Activated CD8-positive, alpha-beta memory T cell treated with anti-CD3 and anti-CD28 coated beads for 24 hours (primary cell): ENCODE measurements at places on chromosomes 11 and 22.

DNA sequence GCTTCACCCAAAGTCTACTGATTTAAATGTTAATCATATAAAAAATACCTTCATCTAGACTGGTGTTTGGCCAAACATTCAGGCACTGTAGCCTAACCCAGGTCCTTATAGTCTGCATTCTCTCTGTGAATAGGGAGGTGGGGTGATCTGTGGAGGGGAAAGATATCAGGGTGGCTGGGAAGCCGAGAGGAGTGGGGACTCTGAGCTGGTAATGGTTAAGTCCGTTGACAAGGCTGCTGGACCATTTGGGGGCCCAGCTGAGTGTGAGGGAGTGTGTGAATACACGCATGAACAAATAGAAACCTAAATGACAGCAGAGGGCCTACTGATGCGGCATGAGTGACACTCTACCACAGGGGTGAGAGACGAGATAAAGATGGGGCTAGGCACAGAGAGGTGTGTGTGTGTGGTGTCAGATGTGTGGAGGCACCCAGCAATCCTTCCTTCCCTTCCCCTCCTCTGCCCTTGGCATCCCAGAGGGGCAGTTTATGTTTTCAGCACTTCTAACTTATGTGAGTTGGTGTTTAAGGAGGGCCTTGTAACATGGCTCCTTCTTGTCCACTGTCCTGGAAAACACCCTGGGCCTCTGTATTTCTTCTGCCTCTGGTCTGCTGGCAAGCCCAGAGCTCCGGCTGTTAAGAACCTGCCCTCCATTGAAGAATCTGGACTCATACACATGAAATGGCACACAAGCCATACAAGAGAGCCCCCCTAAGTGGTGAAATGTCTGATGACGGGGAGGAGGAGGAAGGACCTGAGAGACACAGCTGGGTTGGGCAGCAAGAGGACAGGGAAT is 249.1 kb upstream of the TBCEL start:
- no peak for DNase-seq

DNA sequence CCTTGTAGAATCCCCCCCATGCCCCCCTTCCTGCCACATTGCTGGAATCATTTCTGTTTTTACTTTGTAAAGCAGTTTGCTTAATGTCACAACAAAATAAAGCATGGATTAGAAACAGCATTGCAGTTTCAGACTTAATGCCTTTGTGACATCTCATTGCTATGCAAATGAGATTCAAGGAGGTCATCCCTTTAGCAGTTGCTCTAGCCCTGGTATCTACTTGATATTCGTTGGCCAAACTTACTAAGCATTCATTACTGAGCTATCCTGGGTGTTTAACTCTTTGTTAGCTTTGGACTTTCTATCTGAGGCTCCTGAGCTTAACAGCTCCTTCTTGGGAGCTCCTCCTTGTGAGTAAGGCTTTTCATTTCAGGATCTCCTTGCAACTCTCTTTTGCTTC is 16.3 kb downstream of the FAT3 start:
- no peak for DNase-seq

- no peak for DNase-seq
Observed at GRCh38 chr11:112025707-112026106, 499 bp downstream of the DLAT start.

GRCh38 chr22:37742376-37743171 is 45.7 kb downstream of the TRIOBP start:
- no peak for DNase-seq

- DNase-seq = peak; percentile 89
Observed at GRCh38 chr11:118338637-118339061, 3.9 kb downstream of the CD3D start.

DNA sequence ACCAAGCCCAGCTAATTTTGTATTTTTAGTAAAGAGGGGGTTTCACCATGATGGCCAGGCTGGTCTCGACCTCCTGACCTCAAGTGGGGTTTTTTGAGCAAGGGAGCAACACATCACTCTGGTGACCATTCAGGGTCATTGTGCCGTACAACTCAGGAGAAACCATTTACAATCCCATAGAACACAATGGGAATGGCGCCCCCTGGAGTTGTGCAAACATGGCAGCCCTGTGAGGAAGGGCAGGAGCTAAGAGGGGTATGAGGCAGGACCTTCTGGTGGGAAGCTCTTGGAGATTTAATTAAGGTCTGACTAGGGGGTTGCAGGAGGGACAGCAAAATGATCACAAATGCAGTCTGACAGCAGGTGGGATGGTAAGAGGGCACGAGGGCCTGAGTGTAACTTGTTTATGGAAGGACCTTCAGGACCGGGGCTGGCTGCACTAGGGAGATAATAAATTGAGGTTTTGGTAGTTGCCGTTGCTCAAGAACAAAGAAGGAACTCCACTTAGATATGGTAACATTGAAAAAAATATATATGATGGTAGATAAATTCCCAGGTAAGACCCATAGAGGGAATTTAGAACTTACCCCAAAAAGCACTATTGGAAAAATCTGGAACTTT is 9.1 kb upstream of the CSF2RB start:
- no peak for DNase-seq

- DNase-seq = peak; percentile 72
Observed at GRCh38 chr11:6926208-6927029, at the start of gene ZNF215. Gene ZNF215 (plus strand): TSS chr11:6926426. CDS start chr11:6932273, 5,847 bp downstream.

GRCh38 chr22:37007651-37008050 is 11.6 kb downstream of the TST start:
- DNase-seq = no peak

- DNase-seq = no peak
Observed at GRCh38 chr11:119371778-119372182, 9.7 kb downstream of the USP2 start.

GRCh38 chr22:46107089-46107664 is 43.1 kb upstream of the PPARA start:
- DNase-seq = no peak

DNA sequence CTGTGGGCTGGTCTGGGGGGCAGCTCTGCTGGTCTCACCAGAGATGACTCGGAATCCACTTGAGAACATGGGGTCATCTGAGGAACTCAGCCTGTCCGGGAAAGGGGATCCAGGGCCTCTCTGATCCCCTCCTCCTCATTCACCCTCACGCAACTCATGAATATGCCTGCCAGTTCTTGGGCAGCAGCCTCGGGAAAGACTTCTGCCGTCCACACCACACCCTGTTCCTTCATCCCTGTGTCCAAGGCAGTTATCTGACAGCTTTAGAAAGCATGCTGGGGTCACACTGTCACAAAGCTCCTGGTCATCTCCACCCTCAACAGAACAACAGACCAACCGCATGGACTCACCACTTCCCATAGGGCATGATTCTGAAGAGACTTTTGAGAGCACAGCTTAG is 88.3 kb downstream of the AMOTL1 start:
- no peak for DNase-seq

DNA sequence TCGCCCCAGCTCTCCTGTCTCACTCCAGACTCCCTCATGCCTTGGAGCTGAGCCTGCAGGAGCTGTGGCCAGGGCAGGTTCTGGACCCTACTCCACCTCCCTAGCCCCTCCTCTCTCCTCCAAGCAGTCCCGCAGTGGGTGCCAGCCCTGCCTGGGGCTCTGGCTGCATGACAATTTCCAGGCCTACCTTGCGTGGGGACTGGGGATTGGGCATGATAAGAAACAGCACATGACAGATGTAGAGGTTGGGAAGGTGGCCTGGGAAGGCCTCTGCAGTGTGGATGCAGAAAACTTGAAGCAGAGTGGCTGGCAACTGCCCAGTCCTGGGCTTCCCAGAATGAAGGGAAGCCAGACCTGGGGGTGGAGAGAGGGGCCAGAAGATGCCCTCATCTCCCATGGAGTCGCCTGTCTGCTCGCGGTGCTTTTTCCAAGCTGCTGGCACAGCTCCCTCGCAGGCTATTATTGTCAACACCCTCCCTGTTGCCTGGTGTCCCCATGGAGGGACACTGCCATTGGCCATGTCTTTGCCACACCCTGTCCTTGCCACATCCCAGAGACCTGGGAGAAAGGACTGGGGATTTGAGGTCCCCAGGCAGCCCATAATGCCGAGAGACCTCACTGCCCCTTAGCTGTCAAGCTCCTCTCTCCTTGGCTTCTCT is 48.9 kb upstream of the CDON start:
- no peak for DNase-seq

DNA sequence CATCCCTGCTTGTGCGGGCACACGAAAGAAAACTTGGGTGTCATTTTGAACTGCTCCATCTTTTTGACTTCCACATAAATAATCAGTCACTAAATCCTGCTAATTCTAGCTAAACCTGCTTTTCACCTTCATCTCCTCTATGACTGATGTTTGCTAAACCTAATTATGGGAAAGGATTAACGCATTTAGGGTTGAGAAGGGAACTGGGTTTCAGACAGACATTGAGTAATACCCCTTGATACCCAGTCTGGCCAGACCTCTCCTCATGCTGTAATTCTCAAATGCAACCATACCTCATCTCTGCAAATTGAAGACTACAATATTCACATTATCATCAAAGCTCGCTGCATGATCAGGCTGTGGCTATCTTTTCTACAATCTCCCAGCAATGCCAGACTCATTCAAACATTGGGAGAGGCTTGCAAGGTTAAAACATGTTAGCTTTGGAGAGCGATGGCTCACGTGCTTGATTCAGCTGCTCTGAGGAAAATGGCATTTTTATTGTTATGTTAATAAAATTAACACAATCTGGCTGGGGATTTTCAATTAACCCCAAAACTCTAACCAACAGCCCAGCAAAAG is 2.4 kb downstream of the HPS4 start:
- no peak for DNase-seq

DNA sequence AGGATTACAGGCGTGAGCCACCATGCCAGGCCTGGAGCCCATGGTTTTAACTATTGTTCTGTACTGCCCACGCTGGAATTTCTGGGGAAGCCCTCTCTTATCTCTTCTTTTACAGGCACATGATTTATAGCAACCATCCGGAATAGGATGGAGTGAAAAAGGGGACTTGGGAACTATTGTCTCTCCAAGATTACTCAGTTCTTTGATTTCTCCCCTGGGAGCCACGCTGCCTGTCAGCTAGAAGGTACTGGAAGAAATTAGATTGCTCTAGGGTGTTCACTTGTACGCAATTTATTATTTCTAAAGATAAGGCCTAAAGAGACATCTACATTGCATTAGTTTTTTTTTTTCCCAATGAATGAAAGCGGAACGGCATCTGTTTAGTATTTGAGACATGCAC is 65.6 kb upstream of the PTPRJ start:
- no peak for DNase-seq

GRCh38 chr11:112518371-112518770 is 257.7 kb upstream of the PLET1 start:
- no peak for DNase-seq

DNA sequence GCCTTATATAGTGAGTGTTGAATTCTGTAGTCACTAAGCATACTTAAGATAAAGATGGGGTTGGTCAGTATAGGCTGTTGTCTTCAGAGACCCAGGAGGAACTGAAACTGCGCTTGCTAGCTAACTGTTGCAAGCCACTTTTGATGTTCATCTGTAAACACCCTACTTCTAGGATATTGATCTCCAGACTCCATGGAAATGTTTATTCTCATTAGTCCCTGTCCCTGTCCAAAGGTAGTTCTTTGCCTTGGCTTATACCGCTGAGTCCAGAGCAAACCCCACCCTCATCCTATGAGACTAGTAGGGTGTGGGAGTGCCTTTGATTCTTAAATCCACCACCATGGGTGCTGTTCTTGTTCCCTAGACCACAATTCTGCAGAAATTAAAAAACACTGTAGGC is 36.4 kb downstream of the DEPDC5 start:
- DNase-seq = no peak

GRCh38 chr11:33889296-33889695 is 2.6 kb downstream of the LMO2 start:
- DNase-seq = no peak

GRCh38 chr11:113472471-113472870 is 2.7 kb downstream of the DRD2 start:
- no peak for DNase-seq

GRCh38 chr11:43576803-43577521 is 103.6 kb upstream of the HSD17B12 start:
- no peak for DNase-seq

DNA sequence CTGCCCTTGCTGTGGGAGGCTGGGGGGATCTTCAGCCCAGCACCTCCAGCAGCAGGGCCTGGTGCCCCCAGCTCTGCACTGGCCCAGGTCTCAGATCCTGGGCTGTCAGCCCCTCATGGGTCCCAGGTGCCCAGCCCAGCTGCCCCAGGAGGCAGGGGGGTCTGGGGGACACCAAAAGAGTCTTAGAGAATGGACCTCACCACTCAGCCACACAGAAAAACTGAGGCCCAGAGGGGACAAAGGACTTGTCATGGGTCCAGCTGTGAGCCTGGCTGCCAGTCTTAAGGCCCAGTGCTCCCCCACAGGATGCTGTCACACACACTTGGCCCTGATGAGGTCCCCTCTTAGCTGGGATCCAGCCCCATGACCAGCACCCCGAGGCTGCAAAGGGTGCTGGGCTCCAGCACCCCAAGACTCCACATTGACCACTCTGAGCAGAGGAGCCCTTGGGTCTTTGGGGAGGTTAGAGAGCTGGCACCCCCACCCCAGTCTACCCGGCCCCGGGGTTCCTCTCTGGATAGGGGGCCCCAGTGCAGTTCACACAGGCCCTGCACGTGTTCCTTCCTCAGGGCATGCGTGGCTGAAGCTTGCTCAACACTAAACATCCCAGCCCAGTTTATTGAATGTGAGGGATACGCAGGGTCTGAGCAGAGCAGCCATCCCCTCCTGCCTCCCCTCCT is 54.4 kb downstream of the IGLL5 start:
- DNase-seq = peak; percentile 52

DNA sequence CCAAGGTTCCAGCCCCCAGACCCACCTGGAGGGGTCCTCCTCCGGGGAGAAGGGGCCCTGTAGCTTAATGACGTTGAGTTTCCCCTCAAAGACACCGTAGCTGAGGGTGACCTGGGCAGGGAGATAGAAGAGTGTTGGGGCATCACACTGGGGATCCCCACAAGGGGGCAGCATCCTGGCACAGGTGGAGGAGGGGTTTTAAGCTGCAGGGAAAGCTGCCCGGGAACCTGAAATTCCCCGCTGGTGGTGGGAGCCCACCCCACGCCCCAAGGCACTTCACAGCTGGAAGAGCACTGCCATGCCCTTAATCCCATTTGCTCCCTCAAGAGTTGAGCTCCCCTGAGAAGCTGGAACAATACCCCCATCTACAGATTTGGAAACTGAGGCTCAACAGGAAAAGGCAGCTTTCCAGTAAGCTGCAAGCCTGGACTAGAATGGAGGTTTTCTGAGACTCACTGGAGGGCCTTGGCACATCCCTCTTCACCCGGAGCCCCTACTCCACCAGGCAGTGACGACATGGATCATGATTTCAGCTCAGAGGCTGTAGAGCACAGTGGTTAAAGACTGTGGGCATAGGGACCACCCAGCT is 13.7 kb downstream of the MFNG start:
- no peak for DNase-seq

- peak; percentile 63 for DNase-seq
Observed at GRCh38 chr11:17014833-17015626, 816 bp upstream of the PLEKHA7 start.

DNA sequence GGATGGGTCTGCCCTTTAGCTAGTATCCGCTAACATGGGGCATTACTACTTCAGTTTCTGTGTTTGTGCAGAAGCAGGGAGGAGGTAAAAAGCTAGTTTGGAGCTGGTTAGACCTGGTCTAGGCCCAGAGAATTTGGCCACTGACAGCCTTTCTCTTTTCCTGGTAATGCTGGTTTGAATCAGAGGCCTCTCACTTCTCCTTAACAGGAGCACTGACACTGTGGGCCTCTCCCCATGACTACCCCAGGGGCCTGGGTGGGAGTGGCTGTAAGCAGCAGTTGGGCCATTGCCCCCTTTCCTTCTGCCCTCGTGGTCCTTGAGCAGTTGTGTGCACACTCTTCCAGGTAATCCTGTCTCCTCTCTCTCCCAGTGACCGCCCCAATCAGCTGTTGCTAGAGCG is 8.5 kb upstream of the SLC25A18 start:
- no peak for DNase-seq

GRCh38 chr11:20260307-20260706 is 100.0 kb upstream of the DBX1 start:
- DNase-seq = no peak
